ENCODE measurements at places on chromosomes 4 and X.
A peak's percentile ranks its signal among the peaks of the same experiment; 100 is the strongest.

DNA sequence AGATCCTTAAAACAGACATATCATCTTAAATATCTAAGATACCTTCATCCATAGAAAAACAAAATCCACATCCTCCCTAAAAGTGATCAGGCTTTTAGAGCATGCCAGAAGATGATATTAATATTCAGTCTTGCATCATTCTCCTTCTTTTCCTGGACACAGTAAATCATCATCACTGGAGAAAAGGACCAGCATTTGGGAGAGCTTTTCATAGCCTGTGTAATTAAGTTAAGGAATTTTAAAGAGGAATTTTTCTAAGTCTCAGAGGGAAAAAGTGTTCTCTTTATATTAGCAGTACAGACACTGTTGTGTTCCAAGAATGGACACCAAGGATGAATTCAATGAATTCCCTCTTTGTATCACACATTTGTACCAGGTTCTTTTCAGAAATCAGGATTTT lies 696 bp downstream of the SCRG1 start:
- no peaks in the 10 kb centered on the region for H3K36me3 ChIP-seq
- H3K4me1 ChIP-seq: peaks cover 3% of the 10 kb centered on the region
- H3K4me3 ChIP-seq: peak overlapping the region; percentile 48
- DNase-seq: no peak
- peak overlapping the region; percentile 89 for H3K27ac ChIP-seq

- DNase-seq: no peak
- H3K27me3 ChIP-seq: no peaks in the 10 kb centered on the region
- H3K4me3 ChIP-seq: no peak overlapping the region
- no peaks in the 10 kb centered on the region for H3K4me1 ChIP-seq
- H3K27ac ChIP-seq: no peak overlapping the region
- H3K36me3 ChIP-seq: no peaks in the 10 kb centered on the region
Observed at GRCh38 chrX:64894454-64895038, 81.7 kb downstream of the ZC4H2 start.

DNA sequence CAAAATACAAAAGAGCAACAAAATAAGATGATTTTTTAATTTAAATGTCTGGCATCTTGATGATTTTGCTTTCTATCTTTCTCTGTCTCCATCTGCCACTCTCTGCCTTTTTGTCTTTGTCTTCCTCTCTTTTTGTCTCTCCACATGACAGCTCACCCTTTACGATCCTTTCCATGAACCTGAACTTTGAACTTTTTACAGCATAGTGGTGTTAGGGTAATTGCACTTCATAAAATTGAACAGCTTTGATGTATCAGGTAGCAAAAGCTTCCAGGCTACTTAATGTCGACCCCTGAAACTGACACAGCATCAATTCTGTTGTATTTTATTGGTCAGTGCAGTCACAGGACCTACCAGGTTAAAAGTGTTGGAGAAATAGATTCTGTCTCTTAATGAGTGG lies 1517.0 kb downstream of the ADGRL3 start:
- no peaks in the 10 kb centered on the region for H3K4me1 ChIP-seq
- DNase-seq: no peak
- no peak overlapping the region for H3K4me3 ChIP-seq
- H3K27me3 ChIP-seq: no peaks in the 10 kb centered on the region

- no peak overlapping the region for H3K4me3 ChIP-seq
- no peak for DNase-seq
- H3K27ac ChIP-seq: no peak overlapping the region
- no peaks in the 10 kb centered on the region for H3K4me1 ChIP-seq
- H3K27me3 ChIP-seq: no peaks in the 10 kb centered on the region
- H3K36me3 ChIP-seq: no peaks in the 10 kb centered on the region
Observed at GRCh38 chr4:47465004-47465403, 1.5 kb upstream of the COMMD8 start.

GRCh38 chr4:5185551-5185950 lies 134.3 kb downstream of the STK32B start:
- no peaks in the 10 kb centered on the region for H3K36me3 ChIP-seq
- peaks cover 8% of the 10 kb centered on the region for H3K4me1 ChIP-seq
- DNase-seq: no peak
- no peak overlapping the region for H3K4me3 ChIP-seq
- H3K27me3 ChIP-seq: no peaks in the 10 kb centered on the region

GRCh38 chr4:188372058-188372457 lies 232.8 kb downstream of the TRIML1 start:
- H3K27me3 ChIP-seq: no peaks in the 10 kb centered on the region
- H3K27ac ChIP-seq: no peak overlapping the region
- no peaks in the 10 kb centered on the region for H3K4me1 ChIP-seq

DNA sequence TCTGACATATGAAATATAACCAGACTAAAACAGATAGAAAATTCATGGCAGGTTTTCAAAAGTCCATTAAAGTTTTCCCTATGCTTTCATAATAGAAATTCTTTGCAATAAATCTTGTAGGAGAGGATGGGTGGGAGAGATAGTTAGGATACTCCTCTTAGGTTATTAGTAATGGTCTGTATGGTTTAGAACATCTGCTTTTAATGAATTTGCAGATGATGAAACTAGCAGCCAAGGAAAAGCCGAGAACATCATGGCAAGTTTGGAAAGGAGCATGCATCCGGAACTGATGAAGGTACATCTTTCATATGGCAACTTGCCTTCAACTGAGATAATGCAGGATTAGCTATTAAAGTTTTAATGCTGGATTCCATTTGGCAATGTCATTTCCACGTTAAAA lies 70.7 kb downstream of the DOCK11 start:
- H3K36me3 ChIP-seq: no peaks in the 10 kb centered on the region
- no peak for DNase-seq
- no peak overlapping the region for H3K4me3 ChIP-seq
- no peaks in the 10 kb centered on the region for H3K27me3 ChIP-seq

GRCh38 chrX:153388722-153389459 lies 12.3 kb downstream of the PNMA6E start:
- H3K27me3 ChIP-seq: no peaks in the 10 kb centered on the region
- DNase-seq: no peak
- no peak overlapping the region for H3K4me3 ChIP-seq
- H3K36me3 ChIP-seq: no peaks in the 10 kb centered on the region
- H3K4me1 ChIP-seq: peaks cover 3% of the 10 kb centered on the region
